ENCODE measurements at places on chromosomes 6 and 20. TPM values are rescaled to one million over a fixed set of nuclear protein-coding genes. Genes with fewer than 3 reads are reported as not detected.

DNA sequence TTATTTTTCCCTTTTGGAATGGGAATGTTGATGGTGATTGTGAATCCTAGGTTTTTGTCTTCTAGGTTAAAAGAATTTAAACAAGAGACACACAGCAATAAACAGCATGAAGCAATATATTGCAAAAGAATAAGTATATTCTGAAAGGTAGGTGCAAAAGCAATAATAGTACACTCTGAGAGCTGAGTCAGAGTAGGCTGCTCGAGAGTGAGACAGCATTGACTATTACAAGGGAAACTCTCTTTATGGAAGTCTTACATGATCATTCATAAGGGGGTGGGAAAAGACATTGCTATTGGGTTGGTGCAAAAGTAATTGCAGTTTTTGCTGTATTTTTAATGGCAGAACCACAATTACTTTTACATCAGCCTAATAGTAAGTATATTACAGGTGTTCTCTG, 25.0 kb downstream of the FBXO5 start:
- no peak for DNase-seq

GRCh38 chr6:33985947-33986346, 159.9 kb downstream of the GRM4 start:
- DNase-seq, result no peak

The FAM135A gene
- total RNA-seq, result 46.5 TPM

The SLC26A8 gene
- not detected for total RNA-seq
